Stimulated activated CD4-positive, alpha-beta T cell treated with anti-CD3 and anti-CD28 coated beads, Interleukin-1b, Interleukin-23, amount 100 ng/mL, for 24 hours (primary cell): ENCODE measurements at places on chromosomes 3 and 15.

DNA sequence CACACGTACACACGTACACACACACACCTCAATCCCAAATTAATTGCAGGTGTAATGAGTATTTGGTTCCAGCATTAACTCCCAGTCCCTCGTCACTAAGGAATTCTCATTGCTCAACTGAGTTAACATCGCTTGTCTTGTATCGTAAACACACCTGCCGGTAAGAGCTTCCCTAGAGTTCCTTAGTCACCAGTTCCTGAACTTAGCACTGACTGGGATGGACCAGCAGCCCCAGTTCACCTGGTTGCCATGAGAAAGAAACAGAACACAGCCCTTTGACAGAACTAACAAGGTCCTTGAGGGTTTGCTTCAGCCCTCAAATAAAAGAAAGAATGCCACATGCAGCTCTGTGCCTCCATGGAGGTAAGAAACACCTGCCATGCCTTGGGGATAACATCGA is 66.3 kb upstream of the SLCO3A1 start:
- DNase-seq: no peak

DNA sequence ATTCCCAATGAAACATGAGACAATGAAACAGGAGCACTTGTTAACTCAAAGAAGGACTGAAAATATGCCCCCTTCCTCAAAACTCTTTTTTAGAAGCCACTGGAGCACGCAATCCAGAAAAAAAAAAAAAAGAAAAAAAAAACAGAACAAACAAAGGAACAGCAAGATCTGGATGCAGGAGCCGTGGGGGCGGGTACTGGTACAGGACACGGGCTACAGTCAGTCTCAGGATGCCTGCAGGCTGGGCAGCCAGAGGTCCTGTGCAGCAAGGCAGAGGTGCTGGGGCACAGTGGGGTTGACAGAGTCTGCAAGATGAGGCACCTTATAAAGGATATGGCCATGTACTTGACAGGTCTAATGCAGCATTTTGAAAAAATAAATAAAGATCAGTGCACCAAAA is 22.3 kb upstream of the ALDH1L1 start:
- no peak for DNase-seq

GRCh38 chr15:38128341-38128781 is 124.3 kb upstream of the SPRED1 start:
- DNase-seq: no peak

GRCh38 chr3:53202331-53203015 is 41.5 kb downstream of the PRKCD start:
- no peak for DNase-seq

DNA sequence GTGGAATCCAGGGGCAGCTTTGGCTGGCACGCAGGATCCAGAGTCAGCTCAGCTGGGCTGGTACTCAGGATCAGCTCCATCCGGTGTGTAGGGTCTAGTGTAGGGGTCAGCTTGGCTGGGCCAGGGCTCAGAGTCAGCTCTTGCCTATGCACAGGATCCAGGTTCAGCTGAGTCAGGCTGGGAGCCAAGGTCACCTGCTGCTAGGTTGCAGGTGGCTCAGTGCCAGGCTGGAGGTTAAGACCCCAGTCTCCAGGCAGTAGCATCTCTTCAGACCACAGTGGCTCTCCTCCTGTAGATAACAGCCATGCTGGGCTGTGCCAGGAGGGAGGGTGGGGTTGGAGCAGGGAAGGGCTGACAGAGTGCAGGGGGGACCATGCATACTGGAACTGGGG is 1.8 kb downstream of the HYAL3 start:
- no peak for DNase-seq

- no peak for DNase-seq
Measured at GRCh38 chr3:89447243-89447642, 339.8 kb downstream of the EPHA3 start.

- DNase-seq: no peak
Measured at GRCh38 chr3:178263236-178263916, 272.9 kb upstream of the KCNMB2 start.

DNA sequence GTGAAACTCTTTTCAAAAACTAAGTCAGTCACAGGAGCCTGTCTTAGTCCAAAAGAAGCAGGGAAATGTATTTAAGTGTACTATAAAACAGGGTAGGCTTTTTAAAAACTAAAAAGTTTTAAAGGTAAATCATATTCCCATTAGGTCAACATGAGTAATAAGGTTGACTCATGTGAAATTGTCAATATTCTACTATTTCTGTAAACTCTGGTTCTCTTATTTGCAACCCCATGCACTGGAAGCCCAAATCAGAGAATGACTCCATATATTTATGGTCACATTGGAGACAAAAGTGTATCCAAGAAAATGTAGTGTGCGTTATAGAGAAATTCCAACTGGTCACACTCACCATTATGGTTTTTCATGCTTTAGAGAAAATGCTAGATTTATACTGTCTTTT is 600.3 kb upstream of the TGFBR2 start:
- DNase-seq: no peak

DNA sequence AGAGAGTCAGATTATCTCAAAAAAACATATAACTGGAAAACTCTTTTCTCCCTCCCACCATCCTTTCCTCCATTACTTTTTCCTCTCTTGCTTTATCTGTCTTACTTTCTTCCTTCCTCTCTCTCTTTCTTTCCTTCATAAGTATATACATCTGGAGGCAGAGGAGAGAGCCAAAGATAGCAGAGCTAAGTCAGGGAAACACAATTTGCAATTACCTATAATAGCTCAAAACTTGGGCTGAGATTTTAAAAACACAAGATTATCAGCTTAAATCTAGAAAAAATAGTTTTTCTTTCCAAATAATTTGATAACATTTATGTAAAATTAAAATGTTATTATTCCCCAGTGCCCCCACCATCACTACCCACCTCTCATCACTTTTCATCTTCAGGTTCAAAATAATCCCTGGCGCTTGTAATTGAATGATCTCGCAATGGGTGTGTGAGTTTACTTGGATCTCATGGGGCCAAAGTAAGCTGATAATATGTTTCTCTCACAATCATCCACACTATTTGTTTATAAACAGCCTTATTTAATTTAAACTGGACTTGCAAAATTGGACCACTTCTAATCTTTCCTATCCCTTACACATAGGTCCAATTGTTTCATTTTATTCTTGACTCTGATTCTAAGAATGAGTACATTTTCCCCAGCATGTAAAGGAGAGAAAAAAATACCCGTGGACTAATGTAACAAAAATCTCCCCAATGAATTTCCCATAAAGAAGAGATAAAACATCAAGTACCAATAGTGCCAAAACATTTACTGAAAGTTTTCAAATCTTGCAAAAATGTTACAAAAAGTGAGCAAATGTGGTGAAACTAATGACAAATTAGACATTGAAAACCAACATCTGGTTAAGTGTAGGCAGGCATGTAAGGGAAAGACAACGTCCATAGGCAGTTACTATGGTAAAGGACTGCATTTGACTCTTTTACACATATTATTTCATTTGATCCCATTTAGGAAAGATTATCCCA is 236.9 kb downstream of the DTWD1 start:
- no peak for DNase-seq

- DNase-seq: no peak
Measured at GRCh38 chr15:100520132-100520921, 8.4 kb downstream of the CERS3 start.
